Neural crest cell (in vitro differentiated cells): ENCODE measurements at places on chromosomes 2 and 18. TPM values are rescaled to one million over a fixed set of nuclear protein-coding genes. Genes with fewer than 3 reads are reported as not detected.

Gene SGO2
- total RNA-seq = 33.1 and 33.5 TPM in 2 replicates

GRCh38 chr2:217231212-217231611, 371.3 kb upstream of the TNP1 start:
- DNase-seq = no peak

- DNase-seq = no peak
Observed at GRCh38 chr2:98952966-98953365, 16.9 kb upstream of the CRACDL start.

- DNase-seq = no peak
Observed at GRCh38 chr2:190334479-190335224, 8.7 kb upstream of the INPP1 start.

- no peak for DNase-seq
Observed at GRCh38 chr2:235555371-235555770, 61.5 kb downstream of the AGAP1 start.

Gene PLGLB1
- total RNA-seq = 3.6 and 4.6 TPM in 2 replicates

DNA sequence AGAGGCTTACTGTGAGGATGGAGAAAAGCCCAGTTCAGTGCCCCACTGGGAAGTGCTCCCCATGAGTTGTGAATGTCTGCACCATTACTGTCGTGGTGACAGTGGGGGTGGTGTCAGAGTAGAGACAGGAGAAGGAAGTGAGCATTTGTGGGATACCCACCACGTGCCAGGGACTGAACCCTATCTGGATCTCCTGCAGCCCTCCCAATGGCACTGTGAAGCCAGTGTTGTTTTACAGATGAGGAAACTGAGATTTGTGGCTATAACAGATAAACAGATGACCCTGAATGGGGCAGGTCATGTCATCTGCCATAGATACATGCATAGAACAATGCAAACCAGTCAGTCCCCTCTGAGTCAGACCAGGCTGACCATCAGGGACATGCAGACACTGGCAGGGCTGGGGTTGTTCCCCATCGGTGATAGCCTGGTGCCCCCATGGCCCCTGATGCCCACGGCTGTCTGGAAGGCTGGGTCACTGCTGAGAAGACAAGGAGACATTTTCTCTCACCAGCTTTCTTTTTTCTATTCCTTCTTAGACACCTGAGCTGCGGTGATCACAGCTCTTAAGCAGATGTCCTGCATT, 60.8 kb downstream of the EMILIN2 start:
- no peak for DNase-seq

DNA sequence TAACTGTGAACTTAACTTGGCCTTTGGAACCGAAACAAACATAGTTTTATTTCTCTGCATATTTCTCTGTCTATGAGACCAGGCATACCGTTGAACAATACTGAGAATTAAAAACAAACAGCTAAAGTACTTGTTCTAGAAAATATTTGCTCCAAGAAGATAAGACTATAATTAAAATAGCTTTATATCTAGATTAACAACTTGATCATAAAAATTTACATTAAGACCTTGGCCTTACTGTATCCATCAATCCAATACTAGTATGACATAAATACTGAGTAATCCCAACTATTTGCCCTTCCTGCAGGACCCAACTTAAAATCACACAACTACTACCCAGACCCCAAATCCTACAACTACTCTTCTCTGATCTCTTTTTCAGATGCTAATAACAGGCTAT, 260.9 kb downstream of the RIT2 start:
- no peak for DNase-seq

- no peak for DNase-seq
Observed at GRCh38 chr2:64996871-64997307, 7.7 kb downstream of the SLC1A4 start.

DNA sequence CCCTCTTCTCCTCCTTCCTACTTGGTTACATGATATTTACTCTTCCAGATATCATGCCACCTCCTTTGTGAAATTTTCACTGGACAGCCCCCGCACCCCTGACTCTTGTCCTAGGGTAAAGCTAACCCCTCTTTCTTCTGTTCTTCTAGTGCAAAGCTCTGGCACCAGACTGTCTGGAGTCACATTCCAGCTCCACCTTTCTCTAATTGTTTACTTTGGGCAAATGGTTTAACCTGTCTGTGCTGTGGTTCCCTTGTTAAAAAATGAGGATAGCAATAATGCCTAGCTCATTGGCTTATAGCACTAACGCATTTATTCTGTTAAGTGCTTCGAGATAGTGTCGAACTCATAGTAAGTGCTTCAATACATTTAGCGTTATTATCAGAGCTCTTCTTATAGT, 306.2 kb downstream of the ALK start:
- DNase-seq = no peak
